ENCODE measurements at places on chromosomes 2 and 18. TPM values are rescaled to one million over a fixed set of nuclear protein-coding genes. Genes with fewer than 3 reads are reported as not detected.

DNA sequence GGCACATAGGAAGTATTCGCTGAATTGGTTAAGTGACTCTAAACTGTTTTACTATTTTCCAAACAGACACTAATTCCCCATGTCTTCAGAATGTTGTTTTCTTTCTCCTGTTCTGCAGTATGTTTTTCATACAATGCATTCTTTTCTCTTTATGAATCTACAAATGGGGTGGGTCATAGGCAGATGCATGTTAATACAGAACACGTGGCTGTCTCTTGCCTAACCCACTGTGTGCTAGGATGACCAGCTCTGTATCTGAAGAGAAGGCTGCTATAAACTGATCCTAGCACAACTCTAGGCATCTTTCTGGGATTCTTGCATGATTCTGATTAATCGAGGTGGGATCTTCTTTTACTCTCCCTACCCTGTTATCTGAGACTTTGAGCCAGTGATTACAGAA lies 826.0 kb downstream of the PLCL1 start:
- peaks cover 6% of the 10 kb centered on the region for H3K4me1 ChIP-seq
- no peak overlapping the region for H3K27ac ChIP-seq
- no peak overlapping the region for H3K4me3 ChIP-seq

Gene FZD7
- 26.4 TPM for total RNA-seq

- no peaks in the 10 kb centered on the region for H3K36me3 ChIP-seq
- H3K4me1 ChIP-seq: no peaks in the 10 kb centered on the region
- no peak overlapping the region for H3K27ac ChIP-seq
- no peaks in the 10 kb centered on the region for H3K27me3 ChIP-seq
These were observed 128.9 kb upstream of the ITGB6 start for GRCh38 chr2:160328811-160329527.

DNA sequence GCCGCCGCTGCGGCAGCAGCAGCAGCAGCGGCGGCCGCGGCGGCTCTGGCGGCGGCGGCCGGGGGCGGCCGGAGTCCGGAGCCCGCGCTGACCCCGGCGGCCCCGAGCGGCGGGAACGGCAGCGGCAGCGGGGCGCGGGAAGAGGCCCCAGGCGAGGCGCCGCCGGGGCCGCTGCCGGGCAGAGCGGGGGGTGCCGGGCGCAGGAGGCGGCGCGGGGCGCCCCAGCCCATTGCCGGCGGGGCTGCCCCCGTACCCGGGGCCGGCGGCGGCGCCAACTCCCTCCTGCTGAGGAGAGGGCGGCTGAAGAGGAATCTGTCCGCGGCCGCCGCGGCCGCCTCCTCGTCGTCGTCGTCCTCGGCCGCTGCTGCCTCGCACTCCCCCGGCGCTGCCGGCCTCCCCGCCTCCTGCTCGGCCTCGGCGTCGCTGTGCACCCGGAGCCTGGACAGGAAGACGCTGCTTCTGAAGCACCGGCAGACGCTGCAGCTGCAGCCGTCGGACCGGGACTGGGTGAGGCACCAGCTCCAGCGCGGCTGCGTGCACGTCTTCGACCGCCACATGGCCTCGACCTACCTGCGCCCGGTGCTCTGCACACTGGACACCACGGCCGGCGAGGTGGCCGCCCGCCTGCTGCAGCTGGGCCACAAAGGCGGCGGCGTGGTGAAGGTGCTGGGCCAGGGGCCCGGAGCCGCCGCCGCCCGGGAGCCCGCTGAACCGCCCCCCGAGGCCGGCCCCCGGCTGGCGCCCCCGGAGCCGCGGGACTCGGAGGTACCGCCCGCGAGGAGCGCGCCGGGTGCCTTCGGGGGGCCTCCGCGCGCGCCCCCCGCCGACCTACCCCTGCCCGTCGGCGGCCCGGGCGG lies 646 bp downstream of the PHLPP1 start:
- H3K36me3 ChIP-seq: no peaks in the 10 kb centered on the region
- H3K27me3 ChIP-seq: no peaks in the 10 kb centered on the region
- peak overlapping the region; percentile 97 for H3K27ac ChIP-seq
- H3K4me1 ChIP-seq: peaks cover 8% of the 10 kb centered on the region

- H3K27me3 ChIP-seq: no peaks in the 10 kb centered on the region
- no peak for DNase-seq
- no peaks in the 10 kb centered on the region for H3K4me1 ChIP-seq
- H3K4me3 ChIP-seq: no peak overlapping the region
- H3K36me3 ChIP-seq: no peaks in the 10 kb centered on the region
These were observed 724.7 kb downstream of the METTL4 start for GRCh38 chr18:1846640-1847039.

GRCh38 chr2:120226316-120226715 lies 3.1 kb upstream of the TMEM185B start:
- H3K27me3 ChIP-seq: peaks cover 4% of the 10 kb centered on the region
- H3K4me3 ChIP-seq: no peak overlapping the region
- DNase-seq: no peak
- no peak overlapping the region for H3K27ac ChIP-seq

Gene CD8A
- total RNA-seq: 0.88 TPM

Gene CDCA7
- total RNA-seq: 6.3 TPM

Gene DSC3
- total RNA-seq: 2.6 TPM

DNA sequence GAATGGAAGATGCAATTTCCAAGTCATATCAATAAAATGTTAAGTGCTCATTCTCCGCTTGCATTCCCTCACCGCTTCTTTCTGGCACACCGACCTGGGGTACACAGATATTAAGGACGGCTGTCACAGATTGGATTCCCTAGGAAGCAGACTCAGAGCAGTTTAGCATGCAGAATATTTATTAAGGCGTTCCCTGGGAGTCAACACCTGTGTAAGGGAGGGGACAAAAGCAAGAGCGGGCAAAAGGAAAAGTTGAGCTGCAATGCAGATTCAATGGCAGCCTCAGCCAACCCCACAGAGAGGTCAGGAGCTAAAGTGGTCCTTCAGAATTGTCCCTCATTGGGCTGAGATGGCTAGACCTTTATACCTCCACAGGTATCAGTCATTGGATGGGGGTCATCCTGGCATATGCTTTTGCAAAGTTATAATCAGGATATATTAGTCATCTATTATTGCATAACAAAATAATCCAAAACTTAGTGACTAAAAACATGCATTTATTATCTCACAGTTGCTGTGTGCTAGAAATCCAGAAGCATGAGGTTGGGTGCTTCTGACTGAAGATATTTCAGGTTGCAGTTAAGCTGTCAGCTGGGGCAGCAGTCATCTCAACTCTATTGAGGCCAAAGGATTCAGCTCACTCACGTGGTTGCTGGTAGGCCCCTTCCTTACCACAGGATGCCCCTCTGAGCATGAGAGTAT lies 27.0 kb upstream of the INO80D start:
- H3K27me3 ChIP-seq: no peaks in the 10 kb centered on the region
- no peak for DNase-seq
- H3K4me1 ChIP-seq: no peaks in the 10 kb centered on the region
- H3K36me3 ChIP-seq: peaks cover 9% of the 10 kb centered on the region

- no peak overlapping the region for H3K4me3 ChIP-seq
- peak overlapping the region; percentile 63 for H3K27ac ChIP-seq
- H3K27me3 ChIP-seq: no peaks in the 10 kb centered on the region
These were observed 423.4 kb downstream of the RND3 start for GRCh38 chr2:150063931-150064548.

GRCh38 chr2:28895189-28895893 lies 874 bp downstream of the WDR43 start:
- H3K4me1 ChIP-seq: peaks cover 6% of the 10 kb centered on the region
- H3K27ac ChIP-seq: no peak overlapping the region
- H3K4me3 ChIP-seq: peak overlapping the region; percentile 84
- no peak for DNase-seq
- H3K27me3 ChIP-seq: no peaks in the 10 kb centered on the region

DNA sequence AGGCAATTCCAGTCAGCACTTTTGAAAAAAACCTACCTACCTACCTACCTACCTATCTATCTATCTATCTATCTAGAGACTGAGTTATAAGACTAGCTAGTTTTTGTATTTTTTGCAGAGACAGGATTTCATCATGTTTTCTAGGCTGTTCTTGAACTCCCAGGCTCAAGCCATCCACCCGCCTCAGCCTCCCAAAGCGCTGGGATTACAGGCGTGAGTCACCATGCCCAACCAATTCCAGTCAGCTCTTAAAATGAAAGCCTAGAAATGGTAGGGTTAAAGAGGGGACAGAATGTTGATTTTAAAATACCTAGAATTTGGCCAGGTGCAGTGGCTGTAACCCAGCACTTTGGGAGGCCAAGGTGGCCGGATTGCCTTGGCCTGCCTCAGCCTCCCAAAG lies 19.1 kb downstream of the MSH2 start:
- no peaks in the 10 kb centered on the region for H3K4me1 ChIP-seq
- H3K36me3 ChIP-seq: peaks cover 41% of the 10 kb centered on the region
- no peak overlapping the region for H3K4me3 ChIP-seq
- DNase-seq: no peak
- no peaks in the 10 kb centered on the region for H3K27me3 ChIP-seq
